ENCODE measurements at places on chromosomes 7 and 10.

DNA sequence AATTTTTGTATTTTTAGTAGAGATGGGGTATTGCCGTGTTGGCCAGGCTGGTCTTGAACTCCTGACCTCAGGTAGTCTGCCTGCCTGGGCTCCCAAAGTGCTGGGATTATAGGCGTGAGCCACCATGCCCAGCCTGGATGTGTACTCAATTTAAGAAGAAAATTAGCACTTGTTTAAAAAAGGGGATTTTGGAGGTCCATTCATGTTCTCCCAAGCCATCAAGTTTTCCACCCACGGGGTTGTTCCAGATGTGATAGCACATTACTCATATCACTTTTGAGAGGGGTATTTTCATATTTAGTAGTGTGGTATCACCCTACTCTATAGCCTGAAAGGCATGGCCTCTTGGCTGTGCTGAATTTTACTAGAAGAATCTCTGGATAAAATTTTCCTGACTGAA is 10.5 kb upstream of the SLC26A3 start:
- DNase-seq, result no peak

- no peak for DNase-seq
Observed at GRCh38 chr10:96743988-96744585, 23.8 kb upstream of the PIK3AP1 start.

GRCh38 chr10:124251317-124252065 is 158.1 kb upstream of the CHST15 start:
- no peak for DNase-seq

GRCh38 chr7:71021131-71021530 is 110.8 kb upstream of the GALNT17 start:
- no peak for DNase-seq

GRCh38 chr7:155178096-155178495 is 108.0 kb downstream of the HTR5A start:
- DNase-seq, result no peak

- no peak for DNase-seq
Observed at GRCh38 chr7:34320412-34320811, 337.6 kb upstream of the NPSR1 start.

DNA sequence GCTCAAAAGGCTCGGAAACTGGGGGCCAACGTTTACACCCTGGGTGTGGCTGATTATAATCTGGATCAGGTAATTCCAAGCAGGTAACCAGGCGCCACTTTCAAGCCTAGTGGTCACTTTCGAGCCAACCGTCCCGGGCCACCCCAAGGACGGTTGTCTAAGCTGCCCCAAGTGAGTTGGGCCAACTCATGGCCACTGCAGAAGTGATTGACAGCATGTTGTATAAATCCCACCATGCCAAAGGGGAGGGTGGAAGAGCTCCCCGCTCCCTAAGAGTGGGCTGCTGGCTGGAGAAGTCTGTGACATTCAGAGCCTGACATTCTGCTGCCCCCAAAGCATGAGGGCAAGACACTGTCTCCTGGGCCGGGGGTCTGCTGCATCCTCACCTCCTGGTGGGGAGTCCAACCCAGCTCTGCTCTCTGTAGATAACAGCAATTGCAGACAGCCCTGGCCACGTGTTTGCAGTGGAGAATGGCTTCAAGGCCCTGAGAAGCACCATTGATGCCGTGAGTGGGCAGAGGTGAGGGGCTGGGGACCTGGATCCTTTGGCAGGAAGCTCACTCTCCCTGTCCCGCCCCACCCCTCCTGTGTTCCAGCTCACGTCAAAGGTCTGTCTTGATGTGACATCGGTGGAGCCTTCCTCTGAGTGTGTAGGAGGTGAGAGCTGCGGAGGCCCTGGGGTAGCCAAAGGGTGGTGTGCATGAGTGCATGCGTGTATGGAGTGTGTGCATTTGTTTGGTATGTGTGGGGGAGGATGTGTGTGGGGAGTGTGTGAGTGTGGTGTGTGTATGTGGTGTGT is 10.8 kb downstream of the ANTXRL start:
- no peak for DNase-seq

DNA sequence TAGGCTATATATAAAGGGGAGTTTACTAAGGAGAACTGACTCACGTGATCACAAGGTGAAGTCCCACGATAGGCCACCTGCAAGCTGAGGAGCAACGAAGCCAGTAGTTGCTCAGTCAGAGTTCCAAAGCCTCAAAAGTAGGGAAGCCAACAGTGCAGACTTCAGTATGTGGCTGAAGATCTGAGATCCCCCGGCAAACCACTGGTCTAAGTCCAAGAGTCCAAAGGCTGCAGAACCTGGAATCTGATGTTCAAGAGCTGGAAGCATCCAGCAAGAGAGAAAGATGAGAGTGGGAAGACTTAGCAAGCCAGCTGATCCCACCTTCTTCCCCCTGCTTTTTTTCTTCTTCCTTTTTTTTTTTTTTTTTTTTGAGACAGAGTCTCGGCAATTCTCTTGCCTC is 27.0 kb upstream of the GSDME start:
- no peak for DNase-seq

Data from stimulated activated CD8-positive, alpha-beta memory T cell treated with anti-CD3 and anti-CD28 coated beads, Interleukin-7, amount 100 ng/mL, for 1 hour (primary cell).